ENCODE measurements at places on chromosomes 2 and 18. TPM values are rescaled to one million over a fixed set of nuclear protein-coding genes. Genes with fewer than 3 reads are reported as not detected.

- DNase-seq = no peak
Measured at GRCh38 chr2:120738117-120738516, 2.4 kb downstream of the GLI2 start.

- no peak for DNase-seq
Measured at GRCh38 chr2:240596080-240596460, 9.5 kb downstream of the CAPN10 start.

GRCh38 chr18:36128530-36128870 is 640 bp downstream of the SLC39A6 start:
- no peak for DNase-seq

GRCh38 chr2:26758790-26759321 is 5.2 kb upstream of the SLC35F6 start:
- DNase-seq = no peak

DNA sequence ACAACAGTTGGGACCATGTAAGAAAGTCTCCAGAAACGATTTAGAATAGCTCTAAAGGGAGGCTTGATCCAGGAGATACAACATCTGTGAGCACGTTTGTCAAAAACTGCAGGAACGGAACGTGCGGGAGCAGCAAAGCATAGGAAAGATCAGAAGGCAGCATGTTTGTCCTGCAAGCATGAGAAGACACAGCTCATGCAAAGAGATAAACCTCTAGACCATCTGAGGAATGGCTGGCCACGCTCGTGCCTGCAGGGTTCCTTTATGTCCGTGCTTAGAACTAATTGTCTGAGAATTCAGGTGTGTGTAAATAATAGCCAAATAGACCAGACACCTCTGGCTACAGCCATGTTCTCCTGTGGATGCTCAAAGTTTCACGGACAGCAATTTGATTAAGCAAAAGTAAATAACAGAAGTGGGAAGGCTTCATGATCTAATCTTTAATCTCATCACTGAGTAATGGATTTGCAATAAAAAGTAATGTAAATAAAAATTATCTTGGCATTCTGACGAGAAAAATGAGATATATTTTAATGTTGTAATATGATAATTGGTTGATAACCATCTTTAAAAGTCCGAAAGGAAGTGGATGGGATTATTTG is 534.8 kb upstream of the CDH7 start:
- no peak for DNase-seq

DNA sequence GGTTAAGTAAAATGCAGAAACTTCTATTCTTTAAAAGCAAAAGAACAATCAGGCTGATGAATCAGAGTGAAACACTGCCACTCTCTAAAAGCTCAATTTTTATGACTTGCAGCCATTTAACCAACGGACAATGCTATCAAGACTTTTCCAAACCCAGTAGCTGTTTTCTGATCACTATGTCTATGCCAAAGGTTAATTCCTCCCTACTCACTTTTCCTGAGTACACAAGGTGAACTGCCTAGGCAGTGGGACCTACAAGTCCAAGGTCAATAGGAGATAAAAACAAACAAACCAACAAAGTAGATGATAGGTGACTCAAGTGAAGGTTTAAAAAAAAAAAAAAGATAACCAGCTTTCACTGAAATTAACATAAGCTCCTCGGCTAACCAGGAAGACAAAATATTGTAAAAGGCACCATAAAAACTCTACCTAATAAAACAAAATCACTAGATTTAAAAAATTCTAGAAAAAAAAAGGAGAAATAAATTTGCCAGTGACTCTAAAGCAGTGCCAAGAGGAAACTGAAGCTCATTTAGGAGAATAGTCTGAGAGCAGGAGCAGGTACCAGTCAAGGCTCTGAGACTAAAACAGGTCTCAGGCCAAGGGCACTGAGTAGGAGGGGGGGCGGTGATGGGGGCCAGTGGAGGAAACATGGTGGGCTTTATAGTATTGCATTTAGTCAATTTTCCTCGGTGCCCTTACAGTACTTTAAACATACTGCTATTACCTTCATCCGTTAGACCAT is 134.1 kb upstream of the DLGAP1 start:
- DNase-seq = no peak

DNA sequence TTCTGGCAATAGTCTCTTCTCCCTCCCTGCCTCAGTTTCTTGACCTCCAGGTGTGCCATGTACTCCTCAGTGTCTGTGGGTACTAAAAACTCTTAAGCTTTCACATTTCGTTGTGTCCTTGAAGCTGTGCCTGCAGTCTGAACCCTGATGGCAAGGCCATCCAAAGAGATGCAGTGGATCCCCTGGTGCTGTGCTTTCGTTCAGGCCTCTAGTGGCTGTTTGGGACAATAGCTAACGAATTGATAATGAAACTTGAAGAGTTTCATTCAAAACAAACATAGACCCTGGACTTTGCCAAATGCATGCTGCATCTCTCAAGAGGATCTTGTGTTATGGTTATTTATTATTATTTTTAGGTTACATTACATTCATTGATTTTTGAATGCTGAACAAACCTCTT is 523.1 kb upstream of the FSIP2 start:
- no peak for DNase-seq

DNA sequence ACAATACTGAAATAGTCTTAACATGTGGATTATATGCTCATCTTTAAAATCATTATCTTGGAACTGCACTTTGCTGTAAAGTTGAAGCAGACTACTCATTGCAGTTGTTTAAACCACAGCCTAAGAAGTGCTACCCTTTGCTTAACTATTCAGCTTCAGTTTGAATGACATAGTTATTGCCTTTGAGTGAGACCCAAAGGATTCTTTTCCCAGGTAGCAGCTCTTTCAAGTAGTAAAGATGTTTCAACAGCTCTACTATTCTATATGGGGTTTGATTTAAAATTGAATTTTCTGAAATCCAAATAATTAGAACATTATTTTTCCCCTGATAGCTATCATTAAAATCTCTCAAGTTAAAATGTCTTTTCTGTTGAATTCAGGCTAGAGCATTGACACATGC is 1.1 kb downstream of the SCG2 start:
- DNase-seq = no peak

RGPD3 gene
- 0.06 TPM for polyA plus RNA-seq

EVA1A gene
- polyA plus RNA-seq = 10.8 TPM

TRMT61B gene
- 12.4 TPM for polyA plus RNA-seq

MYCN gene
- 11.9 TPM for polyA plus RNA-seq
